LHCN-M2 (cell line): ENCODE measurements at places on chromosomes 6 and 20.

DNA sequence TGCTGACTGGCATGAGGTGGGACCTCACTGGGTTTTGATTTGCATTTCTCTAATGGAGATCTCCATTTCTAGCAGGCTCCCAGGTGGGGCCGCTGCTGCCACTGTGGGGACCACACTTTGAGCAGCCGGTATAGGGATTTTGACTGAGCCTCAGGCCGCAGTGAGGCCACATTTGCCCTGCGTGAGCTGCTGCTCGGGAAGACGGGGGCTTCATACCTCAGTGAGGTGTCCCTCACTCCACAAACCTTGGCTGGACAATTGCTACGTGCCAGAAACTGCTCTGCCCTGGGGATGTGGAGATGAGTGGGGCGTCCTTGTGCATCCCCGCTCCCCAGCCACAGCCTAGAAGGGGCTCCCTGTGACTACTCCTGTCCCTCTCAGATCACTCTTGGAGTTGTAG lies 134.3 kb downstream of the ANKRD60 start:
- DNase-seq = no peak

DNA sequence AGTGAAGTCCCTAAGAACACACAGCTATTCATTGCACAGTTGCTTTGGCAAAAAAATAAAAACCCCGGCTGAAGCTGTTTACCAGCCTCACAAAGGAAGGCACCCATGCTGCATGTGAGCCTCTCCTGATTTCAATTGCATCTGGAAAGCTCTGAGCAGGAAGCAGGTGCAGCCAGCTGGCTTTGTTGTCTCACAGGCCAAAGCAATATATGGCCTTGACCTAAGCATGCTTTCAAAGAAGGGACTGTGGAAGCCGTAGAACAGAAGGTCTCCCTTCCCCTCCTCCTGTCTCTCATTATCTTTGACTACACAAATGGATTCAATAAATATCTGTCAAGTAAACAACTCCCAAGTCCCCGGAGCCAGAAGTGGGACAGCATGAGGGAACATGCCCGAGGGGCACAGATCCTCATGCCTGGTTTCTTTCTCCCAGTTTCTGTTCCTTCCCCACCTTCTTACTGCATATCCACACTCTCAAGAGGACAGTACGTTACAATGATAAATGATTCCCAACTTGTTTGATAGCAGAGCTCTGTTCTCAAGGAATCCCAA lies 57.2 kb upstream of the PCSK2 start:
- DNase-seq = no peak

DNA sequence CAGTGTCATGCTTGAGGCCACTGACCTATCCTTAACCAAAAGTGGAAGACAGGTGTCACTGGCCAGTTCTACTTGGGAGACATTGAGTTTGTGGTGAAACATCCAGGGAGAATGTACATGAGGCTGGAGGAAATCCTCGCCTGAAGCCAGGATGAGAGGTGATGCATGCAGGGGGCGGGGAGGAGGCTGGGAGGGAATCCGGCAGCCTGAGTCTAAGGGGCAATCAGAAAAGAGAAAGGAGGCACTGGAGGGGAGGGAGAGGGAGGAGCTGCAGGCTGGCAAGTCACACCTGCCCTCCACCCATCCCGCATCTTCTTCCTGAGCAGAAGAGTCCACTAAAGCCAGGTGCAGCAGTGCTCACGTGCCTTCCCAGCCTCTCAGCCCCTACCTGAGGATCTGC lies 14.9 kb upstream of the DDO start:
- no peak for DNase-seq

DNA sequence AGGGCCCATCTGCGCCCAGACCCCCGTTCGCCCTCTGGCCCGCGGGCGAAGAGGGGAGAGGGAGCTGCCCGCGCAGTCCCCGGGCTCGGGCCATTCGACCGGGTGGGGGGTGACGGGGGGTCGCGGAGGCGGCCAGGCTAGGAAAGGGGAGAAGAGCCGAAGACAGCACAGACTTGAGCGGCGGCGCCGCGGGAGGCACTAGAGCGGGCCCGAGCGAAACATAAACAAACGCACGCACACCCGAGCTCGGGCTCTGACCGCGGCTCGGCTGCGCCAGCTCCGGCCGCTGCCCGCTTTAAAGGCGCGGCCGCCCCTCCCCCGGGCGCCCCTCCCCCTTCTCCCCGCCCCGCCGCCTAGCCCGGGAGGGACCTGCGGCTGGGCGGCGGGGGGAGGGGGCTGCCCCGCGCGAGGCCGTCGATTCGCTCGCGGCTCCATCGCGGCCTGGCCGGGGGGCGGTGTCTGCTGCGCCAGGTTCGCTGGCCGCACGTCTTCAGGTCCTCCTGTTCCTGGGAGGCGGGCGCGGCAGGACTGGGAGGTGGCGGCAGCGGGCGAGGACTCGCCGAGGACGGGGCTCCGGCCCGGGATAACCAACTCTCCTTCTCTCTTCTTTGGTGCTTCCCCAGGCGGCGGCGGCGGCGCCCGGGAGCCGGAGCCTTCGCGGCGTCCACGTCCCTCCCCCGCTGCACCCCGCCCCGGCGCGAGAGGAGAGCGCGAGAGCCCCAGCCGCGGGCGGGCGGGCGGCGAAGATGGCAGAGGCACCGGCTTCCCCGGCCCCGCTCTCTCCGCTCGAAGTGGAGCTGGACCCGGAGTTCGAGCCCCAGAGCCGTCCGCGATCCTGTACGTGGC lies at the start of gene FOXO3:
Gene FOXO3 (plus strand): TSS at position 455 of the 846 bp plus-strand sequence. CDS start 292 bp downstream, at position 747.
- DNase-seq = peak; percentile 88

- no peak for DNase-seq
These were observed 166.5 kb downstream of the VEGFA start for GRCh38 chr6:43936476-43936875.

- no peak for DNase-seq
These were observed 1.6 kb downstream of the SIRPD start for GRCh38 chr20:1555952-1556351.

DNA sequence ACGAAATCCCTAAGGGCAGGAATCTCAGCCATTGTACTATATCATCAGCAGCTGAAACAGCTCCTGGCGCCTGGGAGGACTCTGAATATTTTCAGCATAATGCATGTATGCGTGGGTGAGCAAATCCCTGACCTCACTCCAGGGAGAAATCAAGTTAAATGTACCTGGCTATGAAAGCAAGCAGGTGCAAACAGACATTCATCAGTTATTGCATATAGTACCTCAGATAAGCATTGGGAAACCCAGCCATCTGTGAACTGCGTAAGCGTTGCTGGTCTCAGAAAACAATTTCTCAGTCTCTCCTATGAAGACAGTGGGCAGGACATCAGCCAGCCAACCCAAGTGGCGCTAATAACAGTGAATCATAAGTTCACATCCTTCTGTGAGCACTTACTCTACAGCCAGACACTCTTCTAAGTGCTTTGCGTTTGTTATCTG lies 622.6 kb downstream of the EPM2A start:
- DNase-seq = no peak
